ENCODE measurements at places on chromosomes 2 and 18.
A peak's percentile ranks its signal among the peaks of the same experiment; 100 is the strongest.

DNA sequence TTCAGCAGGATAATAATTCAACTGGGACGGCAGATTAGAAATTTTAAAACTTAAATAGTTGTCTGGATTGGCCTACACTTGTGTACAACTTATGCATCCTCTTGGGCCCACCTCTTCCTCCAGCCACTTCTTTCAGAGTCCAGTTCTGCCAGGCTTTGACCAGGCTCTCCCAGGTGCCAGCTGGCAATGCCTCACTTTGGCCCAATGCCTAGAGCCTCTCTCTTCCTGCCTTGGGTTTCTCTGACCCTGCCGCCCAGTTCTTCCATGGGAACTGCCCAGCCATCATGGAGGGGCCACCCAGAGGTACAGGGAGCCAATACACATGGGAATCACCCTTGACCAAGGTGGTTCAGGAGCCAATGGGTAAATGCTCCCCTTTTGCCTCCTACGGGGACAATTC lies 135.5 kb downstream of the IRS1 start:
- DNase-seq: no peak

- no peak for DNase-seq
Measured at GRCh38 chr18:10365021-10365500, 89.4 kb upstream of the APCDD1 start.

DNA sequence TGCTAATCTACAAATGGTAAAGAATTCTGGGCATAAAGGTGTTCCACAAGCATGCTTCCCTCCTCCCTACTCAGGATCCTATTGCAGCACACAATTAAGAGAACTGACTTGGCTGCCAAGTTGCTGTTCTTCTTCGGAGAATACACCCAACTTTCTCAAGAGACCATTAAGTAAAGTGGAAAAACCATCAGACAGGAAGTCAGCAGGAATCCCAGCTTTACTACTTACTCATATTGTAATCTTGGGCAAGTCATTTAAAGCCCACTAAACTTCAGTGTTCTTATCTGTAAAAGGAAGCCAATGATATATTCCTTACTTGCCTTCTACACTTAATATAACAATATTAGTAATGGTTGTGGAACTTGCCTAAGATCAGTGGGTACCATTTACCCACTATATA lies 37.8 kb downstream of the PSTPIP2 start:
- DNase-seq: peak; percentile 73

DNA sequence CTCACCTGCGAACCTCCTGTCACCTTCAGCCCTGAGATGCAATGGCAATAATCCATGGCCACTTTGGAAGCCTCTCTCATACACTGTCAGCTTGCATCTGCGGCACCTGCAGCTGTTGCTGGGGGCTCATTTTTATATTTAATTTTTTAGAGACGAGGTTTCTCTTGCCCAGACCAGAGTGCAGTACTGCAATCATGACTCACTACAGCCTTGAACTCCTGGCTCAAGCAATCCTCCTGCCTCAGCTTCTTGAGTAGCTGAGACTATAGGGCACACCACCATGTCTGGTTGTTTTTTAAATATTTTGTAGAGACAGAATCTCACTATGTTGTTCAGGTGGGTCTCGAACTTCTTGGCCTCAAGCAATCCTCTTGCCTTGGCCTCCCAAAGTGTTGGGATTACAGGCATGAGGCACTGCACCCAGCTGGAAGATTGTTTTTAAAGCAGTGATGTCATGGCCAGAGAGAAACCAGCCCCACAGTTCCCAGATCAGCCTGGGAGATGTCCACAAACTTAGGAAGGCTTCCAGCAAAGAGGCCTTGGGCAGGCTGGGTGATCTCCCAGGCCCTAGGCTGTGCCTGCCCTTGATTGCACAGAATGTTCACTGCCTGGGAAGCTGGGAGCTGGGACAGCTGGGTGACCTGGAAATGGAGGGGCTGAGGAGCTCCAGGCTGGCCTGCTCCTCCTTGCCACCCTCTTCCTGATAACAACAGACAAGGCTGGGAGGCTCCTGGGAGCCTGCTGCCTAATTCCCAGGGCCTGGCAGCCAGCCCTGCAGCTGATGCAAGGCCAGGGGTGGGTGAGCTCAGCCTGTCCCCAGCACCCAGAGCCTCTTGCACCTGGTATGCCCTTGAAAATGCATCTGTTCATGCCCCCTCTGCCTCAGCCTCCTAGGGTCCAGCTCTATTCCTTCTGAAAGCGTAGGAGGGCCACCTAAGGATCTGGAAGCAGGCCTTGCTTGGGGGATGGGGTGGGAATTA lies 27.1 kb downstream of the SH2D6 start:
- peak; percentile 51 for DNase-seq

- no peak for DNase-seq
Measured at GRCh38 chr2:47046271-47046670, 108.8 kb downstream of the STPG4 start.

- DNase-seq: no peak
Measured at GRCh38 chr2:121052521-121052920, 232.5 kb downstream of the TFCP2L1 start.

DNA sequence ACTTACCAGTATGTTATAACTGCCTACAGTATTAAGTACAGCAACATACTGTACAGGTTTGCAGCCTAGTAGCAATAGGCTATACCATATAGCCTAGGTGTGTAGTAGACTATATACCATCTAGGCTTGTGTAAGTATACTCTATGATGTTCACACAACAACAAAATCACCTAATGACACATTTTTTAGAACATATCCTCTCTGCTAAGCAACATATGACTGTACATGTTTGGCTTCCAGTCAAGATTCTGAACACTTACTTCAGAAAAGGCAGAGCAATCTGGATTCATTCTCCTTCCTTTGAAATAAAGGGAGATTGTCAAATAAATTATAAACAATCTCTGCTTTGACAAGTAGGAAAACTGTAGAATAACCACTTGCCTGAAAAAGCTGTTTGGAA lies 81.8 kb downstream of the EXOC6B start:
- no peak for DNase-seq

DNA sequence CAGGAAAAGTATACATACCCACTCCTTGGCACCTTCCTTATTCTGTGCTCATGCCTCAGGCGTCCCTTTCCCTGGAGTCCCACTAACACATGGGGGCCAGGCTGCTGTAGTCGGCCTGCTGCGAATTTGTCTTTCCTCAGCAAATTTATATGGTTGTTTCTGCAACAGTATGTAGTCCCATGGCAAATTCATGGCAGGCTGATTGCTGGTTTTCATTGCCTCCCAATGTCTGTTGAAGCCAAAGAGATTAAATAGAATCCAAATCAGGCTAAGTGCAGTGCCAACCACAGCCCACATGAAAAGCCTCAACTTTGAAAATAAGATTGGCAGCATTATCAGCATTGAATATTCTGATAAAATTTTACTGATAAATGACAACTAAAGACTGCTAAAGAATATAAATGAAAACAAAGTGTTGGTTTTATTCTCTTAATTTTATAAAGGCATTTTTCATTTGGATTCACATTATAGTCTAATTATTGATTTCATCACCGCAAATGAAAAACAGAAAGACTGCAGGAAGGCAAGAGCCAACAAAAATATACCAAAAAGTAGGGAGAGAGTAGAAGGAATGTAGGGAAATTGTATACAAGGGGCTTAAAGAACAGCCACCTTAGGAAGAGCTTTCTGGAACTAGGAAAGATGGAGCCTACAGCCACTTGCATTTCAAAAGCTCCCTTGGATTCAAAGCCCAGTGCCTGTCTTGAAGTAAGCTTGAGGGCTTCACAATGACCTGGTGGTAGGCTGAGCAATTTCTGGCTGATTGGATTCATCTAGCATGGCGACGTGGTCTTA lies 283.7 kb upstream of the MMADHC start:
- no peak for DNase-seq

DNA sequence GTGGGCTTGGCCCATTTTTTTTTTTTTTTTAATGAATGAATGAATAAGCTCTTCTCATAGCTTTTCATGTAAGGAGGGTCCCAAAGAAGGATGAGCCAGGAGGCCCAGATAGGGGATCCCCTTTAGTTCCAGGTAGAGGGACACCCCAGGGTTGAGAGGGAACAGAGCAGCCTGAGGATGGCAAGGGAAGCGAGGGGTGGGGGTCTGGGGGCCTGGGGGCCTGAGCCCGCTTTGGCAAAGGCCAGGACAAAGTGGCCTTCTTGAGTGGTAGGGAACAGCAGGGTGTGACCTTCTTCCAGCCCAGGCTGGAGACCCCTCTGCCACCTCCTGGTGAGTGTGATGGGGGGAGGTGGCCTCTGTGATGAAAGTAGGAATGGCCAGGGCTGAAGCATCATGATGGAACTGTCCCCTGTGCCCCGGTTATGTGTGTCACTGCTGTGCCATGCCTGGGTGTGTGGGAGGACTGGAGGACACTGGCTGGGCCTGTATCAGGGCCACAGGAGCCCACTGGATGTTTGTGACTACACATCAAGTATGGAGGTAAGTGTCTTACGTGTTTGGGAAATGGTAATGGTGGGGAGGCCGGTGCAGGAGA lies 263.5 kb upstream of the HDAC4 start:
- no peak for DNase-seq

- DNase-seq: no peak
Measured at GRCh38 chr2:355773-356172, 67.9 kb upstream of the ALKAL2 start.

DNA sequence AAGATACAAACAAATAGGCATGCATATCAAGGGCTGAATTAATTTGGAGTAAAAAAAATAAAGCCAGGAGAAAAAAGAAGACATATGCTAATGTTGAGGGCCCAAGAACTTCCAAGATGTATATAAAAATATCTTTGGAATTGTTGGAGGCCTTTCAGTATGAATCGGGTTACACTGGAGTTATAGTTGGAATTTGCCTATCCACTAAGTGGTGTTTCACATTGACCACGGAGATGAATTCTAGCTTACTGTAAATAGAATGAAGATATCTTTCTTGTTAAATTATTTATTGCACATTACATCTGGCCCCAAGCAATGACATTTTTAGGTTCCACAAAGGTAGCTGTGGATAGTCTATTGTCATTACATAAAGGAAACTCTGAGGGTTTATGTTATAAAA lies 38.5 kb upstream of the TRIB2 start:
- no peak for DNase-seq

DNA sequence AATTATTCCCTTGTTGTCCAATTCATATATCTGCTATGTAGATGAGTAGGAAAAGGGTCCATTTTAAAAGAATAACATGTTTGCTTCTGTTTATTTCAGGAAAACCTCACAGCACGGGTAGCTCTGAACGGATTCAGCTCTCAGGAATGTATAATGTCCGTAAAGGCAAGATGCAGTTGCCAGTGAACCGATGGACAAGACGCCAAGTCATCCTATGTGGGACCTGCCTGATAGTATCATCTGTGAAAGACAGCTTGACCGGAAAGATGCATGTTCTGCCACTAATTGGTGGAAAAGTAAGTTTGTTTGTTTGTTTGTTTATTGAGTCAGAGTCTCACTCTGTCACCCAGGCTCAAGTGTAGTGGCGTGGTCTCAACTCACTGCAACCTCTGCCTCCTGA lies 114.6 kb downstream of the PHLPP1 start:
- DNase-seq: no peak

GRCh38 chr18:50039746-50040145 lies 155.2 kb downstream of the MYO5B start:
- DNase-seq: no peak

DNA sequence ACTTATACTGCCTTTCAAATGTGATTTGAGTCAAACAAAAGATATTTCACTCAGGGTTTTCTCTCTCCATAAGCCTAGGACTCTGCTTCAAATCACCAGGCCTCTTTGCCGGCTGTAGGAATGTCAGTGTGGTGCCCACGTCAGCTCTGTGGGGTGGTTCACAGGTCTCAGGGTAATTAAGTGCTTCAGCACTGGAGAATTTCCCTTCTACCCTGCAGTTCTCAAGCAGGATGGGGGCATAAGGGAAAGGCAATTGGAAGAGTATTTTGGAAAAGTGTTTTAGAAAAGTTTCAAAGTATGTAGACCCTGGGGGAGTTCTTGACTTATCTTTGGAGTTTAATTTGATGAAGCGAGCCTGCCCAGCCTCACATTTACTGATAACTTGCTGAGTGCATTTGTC lies 9.6 kb downstream of the CNGA3 start:
- DNase-seq: no peak

GRCh38 chr2:222795450-222796357 lies 65.1 kb upstream of the ACSL3 start:
- no peak for DNase-seq

- DNase-seq: no peak
Measured at GRCh38 chr2:200376513-200377354, 70.2 kb downstream of the SPATS2L start.

- DNase-seq: peak; percentile 15
Measured at GRCh38 chr18:7021994-7022840, 95.4 kb downstream of the LAMA1 start.

GRCh38 chr2:42474765-42475454 lies 18.9 kb downstream of the KCNG3 start:
- DNase-seq: no peak

GRCh38 chr2:207008105-207008990 lies 69.0 kb downstream of the CPO start:
- peak; percentile 25 for DNase-seq

- DNase-seq: no peak
Measured at GRCh38 chr2:171383134-171383533, 50.7 kb downstream of the METTL8 start.

- DNase-seq: no peak
Measured at GRCh38 chr2:15126373-15126772, 434.8 kb downstream of the NBAS start.

DNA sequence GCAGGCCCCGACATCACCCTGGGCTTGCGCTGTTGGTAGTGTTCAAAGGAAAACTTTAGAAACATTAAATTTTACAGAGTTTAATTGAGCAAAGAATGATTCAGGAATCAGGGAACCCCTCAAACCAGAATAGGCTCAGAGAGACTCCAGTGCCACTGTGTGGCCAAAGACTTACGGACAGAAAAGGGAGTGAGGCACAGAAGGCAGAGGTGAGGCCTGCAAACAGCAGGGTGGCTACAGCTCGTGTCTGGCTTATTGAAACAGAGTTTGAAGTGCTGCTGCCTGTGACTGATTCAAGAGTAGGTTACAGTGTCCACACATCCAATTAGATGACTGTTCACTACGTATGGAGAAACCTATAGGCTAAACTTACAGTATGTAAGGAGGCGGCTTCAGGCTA lies 2.4 kb upstream of the CTDP1 start:
- DNase-seq: no peak

DNA sequence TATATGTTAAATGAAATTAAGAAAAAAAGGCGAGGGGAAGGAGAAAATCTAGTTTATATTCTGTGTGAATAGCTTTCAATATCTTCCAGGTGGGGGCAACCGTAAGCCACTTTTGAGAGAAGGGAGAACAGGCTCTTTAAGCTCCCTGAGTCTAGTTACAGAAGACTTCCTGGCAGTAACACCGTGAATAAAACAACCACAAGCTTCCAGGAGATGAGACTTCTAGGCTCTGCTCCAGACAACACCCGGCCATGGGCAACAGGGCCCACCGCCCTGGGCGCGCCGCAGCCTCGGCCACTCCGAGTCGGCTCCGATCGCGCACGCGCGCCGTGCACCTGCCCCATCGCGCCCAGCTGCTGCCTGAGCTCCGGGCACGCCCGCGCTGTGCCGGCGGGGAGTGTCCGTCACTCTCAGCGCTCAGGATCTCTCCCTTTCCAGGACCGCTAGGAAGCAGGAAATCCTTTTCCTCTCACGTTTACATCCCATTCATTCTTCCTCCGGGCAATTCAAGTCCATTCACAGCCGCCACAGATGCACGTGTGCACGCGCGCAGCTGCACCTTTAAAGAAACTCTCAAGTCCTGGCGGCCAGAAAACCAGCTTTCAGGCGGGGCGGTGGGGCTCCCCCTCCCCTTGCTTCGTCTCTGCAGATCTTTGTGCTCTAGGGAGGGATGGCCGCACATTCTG lies 19.4 kb upstream of the PAX3 start:
- DNase-seq: peak; percentile 86

- no peak for DNase-seq
Measured at GRCh38 chr18:9348079-9348671, 13.6 kb downstream of the TWSG1 start.
